Astrocyte (in vitro differentiated cells and primary cell): ENCODE measurements at places on chromosomes 16 and 17.
A peak's percentile ranks its signal among the peaks of the same experiment; 100 is the strongest.

- DNase-seq = peak; percentile 77
These were observed 38.3 kb downstream of the CDK5R1 start for GRCh38 chr17:32525122-32525521.

DNA sequence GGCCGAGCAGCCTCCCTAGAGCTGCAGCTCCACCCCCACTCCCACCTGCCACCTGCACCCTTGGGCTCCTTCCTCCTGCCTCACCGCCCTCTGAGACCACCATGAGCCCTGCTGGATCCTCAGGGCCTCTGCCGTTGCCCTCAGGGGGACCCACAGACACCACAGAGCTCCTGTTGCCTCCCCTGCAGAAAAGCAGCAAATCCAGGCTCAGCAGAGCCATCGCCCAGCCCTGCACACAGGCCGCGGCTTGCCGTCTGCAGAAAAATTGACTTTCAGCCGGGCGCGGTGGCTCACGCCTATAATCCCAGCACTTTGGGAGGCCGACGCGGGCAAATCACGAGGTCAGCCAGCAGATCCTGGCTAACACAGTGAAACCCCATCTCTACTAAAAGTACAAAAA, 7.0 kb upstream of the PPP1R27 start:
- DNase-seq = no peak

- DNase-seq = peak; percentile 75
These were observed 98.9 kb downstream of the N4BP1 start for GRCh38 chr16:48511071-48511540.

- DNase-seq = peak; percentile 23
These were observed 5.7 kb downstream of the ATP2C2 start for GRCh38 chr16:84373907-84374489.

DNA sequence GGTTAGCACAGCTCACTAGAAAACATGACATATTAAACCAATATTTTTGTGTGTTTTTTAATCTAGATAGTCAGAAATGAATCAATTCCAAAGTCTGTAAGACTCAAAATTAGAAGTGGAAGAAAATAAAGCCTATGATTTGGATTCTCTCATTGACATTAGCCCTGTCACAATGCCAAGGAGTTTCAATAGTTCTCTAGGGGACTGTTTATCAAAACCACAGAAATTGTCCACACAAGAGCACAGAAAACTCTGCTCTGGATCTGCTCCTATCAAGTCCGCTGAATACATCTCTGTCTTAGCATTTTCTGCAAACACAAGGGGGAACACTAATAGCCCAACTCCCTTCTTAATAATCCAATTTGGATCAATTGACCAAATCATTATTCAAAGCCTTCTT, 152.0 kb downstream of the HS3ST3B1 start:
- DNase-seq = no peak

- DNase-seq = no peak
These were observed 245.3 kb downstream of the GSG1L start for GRCh38 chr16:27818246-27818645.

GRCh38 chr16:57106767-57107166, 14.4 kb downstream of the CPNE2 start:
- no peak for DNase-seq

GRCh38 chr16:27320261-27321012, 6.7 kb downstream of the IL4R start:
- DNase-seq = no peak

DNA sequence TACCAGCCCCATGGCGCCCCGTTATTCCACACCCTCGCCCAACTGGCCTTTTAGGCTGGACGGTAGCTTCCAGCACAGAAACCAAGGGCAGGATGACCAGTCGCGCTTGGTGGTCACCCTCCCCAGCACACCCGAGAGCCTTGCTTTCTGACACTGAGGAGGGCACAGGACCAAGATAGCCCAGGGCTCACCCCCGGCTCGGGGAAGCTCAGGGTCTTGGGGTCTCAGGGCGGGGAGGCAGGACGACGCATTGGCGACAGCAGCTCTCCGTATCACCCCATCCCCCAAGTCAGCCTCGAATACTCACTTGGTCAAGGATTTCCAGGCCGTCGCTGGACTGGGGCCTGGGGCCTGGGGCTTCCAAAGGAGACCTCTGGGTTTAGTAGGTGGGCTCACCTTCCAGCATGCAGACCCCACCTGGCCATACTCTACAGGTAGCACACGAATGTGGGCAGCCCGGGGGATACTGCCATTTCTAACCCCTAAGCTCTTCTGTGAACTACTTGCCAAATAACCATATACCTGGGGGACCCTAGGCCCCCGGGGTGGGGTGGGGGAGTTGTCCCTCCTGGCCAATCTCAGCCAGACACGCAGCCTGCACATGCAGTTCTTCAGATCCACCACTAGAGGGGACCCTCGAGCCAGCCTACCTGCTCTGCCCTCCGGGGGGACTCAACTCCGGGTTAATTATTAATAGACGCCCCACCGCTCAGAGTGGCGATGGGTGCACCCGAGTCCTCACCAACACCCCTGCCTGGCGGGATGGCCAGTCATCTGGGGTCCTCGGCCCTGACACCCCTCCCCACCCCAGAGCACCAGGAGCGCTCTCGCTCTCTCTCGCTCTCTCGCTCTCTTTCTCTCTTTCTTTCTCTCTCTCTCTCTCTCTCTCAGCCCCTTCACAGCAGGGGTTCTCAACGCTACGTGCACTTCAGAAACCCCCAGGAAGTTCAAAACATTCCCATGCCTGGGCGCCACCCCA, 30.0 kb downstream of the TBC1D16 start:
- DNase-seq = no peak

DNA sequence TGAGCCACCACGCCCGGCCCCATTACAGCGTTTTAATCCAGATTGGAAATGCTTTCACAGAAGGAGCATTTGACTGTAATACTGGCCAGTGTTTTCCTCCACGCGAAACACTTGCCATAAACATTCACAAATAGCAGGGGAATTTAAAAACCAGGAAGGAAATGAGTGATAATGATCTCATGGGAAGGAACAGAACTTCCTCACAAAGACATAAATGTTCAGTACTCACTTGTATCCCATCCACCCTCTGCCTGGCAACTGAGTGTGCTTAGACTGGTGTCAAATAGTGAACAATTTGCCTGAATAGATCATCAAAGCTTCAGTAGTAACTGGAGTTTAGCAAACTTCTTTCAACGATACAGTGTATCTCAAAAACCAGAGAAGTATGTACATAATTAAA, 54.1 kb downstream of the PSMD12 start:
- DNase-seq = no peak

DNA sequence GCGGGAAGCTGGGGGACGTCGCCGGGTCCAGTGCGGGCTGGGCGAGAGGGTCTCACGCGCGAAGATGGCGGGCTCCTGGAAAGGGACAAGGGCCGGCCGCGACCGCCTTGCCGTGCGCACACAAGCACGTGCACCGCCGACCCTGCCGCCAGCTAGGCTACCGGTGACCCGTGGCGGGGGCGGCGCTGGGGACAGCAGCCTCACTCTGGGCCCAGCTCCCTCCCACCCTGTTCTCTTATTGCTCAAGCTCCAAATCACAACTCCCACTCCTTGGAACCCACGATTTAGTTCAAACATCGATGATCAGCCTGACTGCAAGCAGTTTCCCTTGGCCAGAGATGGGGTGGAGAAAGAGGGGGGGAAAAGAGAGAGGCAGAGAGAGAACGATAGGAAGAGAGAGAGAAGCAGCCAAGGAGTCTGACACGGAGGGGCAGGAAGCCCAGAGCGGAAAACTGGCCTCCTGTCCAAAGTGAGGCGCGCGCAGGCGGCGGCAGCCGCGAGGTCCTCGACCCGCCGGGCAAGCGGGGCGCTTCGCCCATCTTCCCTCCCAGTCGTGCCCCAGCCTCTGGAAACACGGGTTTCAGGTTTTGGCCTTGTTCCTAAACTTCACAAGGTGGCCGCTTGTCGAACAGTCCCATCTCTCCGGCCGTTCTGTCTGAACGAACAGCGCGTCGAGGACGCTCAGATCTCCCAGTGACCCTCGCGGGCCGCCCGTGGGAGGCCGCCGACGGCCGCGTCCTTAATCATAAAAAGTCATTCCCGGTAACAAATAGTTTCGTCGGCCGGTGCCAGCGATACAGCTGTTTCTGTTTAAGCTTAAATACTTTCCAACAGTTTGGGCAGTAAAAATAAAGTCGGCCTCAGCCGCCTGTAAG, 1.7 kb upstream of the CBX8 start:
- no peak for DNase-seq

- no peak for DNase-seq
These were observed 265.3 kb downstream of the SEC14L1 start for GRCh38 chr17:77405867-77406732.

- DNase-seq = no peak
These were observed 35.0 kb downstream of the SNX29 start for GRCh38 chr16:12011565-12011964.

- no peak for DNase-seq
These were observed 6.7 kb downstream of the ABCA3 start for GRCh38 chr16:2333772-2334379.

DNA sequence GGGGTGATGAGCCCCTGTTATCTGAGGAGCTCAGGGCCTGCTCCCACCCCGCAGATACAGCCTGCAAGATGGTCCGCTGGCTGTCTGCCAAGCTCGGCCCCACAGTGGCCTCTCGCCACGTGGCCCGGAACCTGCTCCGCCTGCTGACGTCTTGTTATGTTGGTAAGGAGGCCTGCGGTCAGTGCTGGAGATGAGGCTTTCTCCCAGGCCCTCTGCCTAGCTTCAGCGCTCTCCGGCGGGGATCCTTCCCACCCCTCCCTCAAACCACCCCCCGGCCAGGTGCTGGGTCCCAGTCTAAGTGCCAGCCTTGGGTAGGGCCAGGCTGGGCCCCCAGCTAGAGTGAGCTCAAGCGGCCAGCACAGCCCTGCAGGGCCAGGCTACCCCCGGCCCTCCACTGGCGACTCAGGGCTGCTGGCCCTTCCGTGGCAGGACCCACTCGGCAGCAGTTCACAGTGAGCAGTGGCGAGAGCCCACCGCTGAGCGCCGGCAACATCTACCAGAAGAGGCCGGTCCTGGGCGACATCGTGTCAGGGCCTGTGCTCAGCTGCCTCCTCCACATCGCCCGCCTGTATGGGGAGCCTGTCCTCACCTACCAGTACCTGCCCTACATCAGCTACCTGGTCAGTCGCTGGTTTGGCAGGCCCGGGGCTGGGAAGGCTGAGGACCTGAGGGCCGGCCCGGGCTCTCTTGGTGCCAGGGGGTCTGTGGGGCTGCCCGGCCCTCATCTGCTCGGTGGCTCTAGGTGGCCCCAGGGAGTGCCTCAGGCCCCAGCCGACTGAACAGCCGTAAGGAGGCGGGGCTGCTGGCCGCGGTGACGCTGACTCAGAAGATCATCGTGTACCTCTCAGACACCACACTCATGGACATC, 6.1 kb downstream of the WDR81 start:
- DNase-seq = peak; percentile 58

DNA sequence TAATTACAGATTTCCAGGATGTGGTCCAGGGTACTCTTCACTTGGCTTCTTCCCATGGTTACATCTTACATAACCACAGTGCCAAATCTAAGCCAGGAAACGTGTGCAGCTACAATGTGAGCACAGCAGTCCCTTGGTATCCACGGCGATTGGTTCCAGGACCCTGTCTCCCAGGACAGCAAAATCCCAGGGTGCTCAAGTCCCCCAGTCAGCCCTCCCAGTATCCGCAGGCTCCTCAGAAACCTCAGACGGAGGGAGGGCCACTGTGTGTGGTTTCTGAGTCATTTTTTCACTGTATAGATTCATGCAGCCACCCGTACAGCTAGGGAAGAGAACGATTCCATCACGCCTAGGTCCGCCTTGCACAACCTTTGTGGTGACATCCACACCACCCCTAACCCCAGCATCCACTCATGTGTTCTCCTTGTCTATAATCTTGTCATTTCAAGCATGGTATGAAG, 11.1 kb upstream of the ATP2C2 start:
- DNase-seq = peak; percentile 65

DNA sequence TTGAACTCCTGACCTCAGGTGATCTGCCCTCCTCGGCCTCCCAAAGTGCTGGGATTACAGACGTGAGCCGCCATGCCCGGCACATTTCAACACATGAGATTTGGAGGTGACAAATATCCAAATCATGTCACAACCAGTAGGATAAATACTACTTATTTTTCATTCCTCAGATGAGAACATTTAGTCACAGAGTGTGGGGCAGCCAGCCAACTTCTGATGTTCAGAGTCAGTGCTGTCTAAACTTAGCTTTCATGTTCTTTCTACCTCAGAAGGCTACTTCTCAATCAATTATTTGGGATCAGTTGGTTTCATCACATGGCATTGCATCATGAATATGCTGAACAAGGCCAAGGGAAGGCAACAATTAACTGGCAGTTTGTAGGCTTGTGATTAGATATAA, 134.5 kb downstream of the CDH13 start:
- peak; percentile 61 for DNase-seq

GRCh38 chr17:82923366-82924113, 83.7 kb upstream of the ZNF750 start:
- no peak for DNase-seq

- DNase-seq = no peak
These were observed 5.2 kb downstream of the TRAF4 start for GRCh38 chr17:28748852-28749515.

DNA sequence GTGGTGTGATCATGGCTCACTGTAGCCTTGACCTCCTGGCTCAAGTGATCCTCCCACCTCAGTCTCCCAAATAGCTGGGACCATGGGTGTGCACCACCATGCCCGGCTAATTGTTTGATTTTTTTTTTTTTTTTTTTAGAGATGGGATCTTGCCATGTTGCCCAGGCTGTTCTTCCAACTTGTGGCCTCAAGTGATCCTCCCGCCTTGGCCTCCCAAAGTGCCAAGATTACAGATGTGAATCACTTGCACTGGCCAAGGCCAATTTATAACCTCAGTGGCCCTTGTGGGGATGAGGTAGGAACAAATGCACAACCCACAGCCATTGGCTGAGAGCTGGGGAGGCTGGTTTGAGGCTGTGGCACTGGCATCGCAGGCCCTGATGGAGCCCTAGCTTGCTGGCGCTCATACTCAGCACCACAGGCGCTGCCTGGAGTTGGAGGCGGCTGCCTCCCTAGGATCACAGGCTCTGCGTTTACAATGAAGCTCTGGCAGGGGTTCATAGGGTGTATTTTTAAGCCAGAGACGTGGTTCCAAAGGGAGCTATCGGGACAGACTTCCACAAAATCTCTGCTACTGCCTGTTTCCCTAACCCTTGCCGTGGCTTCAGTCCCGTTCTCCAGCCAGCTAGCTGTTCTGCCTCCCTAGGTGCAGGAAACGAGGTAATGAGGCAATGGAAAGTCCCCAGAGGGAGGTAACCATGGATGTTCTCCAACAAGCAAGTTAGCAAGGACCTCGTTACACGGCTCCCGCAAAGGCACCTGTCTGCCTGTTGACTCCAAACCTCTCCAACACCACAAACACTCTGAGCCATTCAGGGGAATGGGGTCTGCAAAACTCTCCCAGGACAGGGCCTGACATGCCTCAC, 2.9 kb downstream of the ABCA3 start:
- no peak for DNase-seq

GRCh38 chr17:66423056-66423955, 120.9 kb downstream of the PRKCA start:
- DNase-seq = peak; percentile 49
